ENCODE measurements at places on chromosomes 3 and 15. TPM values are rescaled to one million over a fixed set of nuclear protein-coding genes. Genes with fewer than 3 reads are reported as not detected.
A peak's percentile ranks its signal among the peaks of the same experiment; 100 is the strongest.

ATP6V1A gene
- 80.4 TPM for total RNA-seq

- H3K4me3 ChIP-seq, result no peak overlapping the region
- no peaks in the 10 kb centered on the region for H3K4me1 ChIP-seq
- DNase-seq, result no peak
- H3K27me3 ChIP-seq, result no peaks in the 10 kb centered on the region
- H3K27ac ChIP-seq, result no peak overlapping the region
- no peaks in the 10 kb centered on the region for H3K36me3 ChIP-seq
These were observed 126.7 kb upstream of the SAMMSON start for GRCh38 chr3:69872783-69873378.

DNA sequence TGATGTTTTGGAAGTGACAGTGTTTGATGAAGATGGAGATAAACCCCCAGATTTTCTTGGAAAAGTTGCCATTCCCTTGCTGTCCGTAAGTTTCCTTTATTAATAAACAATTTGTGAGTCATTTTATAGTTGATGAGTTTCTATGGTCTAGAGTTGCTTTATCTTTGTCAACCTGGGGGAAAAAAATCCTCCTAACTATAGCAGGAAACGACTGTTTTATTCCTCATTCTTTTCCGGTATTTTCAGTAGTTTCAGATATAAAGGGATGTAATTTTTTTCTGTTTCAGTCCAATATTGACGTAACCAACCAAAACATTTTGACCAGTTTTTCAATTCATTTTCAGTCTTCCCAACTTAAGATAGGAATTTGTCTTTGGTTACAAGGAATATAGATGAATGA, 154.1 kb downstream of the MCTP2 start:
- H3K36me3 ChIP-seq, result no peaks in the 10 kb centered on the region
- no peaks in the 10 kb centered on the region for H3K27me3 ChIP-seq
- no peak overlapping the region for H3K4me3 ChIP-seq
- no peak overlapping the region for H3K27ac ChIP-seq

- no peaks in the 10 kb centered on the region for H3K36me3 ChIP-seq
- no peak overlapping the region for H3K27ac ChIP-seq
- no peak overlapping the region for H3K4me3 ChIP-seq
These were observed 78.4 kb downstream of the PCSK6 start for GRCh38 chr15:101411085-101411484.

GRCh38 chr3:107589454-107589853, 66.7 kb downstream of the BBX start:
- no peak overlapping the region for H3K4me3 ChIP-seq
- no peaks in the 10 kb centered on the region for H3K27me3 ChIP-seq
- DNase-seq, result no peak
- H3K36me3 ChIP-seq, result no peaks in the 10 kb centered on the region
- H3K27ac ChIP-seq, result no peak overlapping the region

DNA sequence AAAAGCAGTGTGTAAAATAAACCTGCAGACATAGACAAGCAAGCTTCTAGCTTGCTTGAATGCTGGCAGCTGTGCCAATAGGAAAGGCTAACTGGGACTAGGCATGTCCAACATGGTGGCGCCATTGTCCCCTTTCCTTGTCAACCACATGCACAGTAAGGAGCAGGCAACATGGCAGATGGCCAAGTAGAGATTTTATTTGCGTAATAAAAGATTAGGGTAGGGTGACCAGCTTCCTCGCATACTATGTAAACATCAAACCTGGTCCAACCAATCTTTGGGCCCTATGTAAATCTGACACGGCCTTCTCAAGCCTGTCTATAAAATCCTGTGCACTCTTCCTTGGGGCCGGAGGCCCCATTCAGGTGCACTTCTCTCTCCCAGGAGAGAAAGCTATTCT, 575.4 kb upstream of the GOLIM4 start:
- no peak overlapping the region for H3K4me3 ChIP-seq
- no peaks in the 10 kb centered on the region for H3K36me3 ChIP-seq
- no peaks in the 10 kb centered on the region for H3K27me3 ChIP-seq
- DNase-seq, result no peak

- peak; percentile 15 for DNase-seq
- no peak overlapping the region for H3K27ac ChIP-seq
- no peaks in the 10 kb centered on the region for H3K36me3 ChIP-seq
- no peaks in the 10 kb centered on the region for H3K4me1 ChIP-seq
These were observed 61.0 kb downstream of the SCN5A start for GRCh38 chr3:38588371-38588971.

GRCh38 chr15:91561371-91562100, 292.0 kb upstream of the SLCO3A1 start:
- peaks cover 6% of the 10 kb centered on the region for H3K4me1 ChIP-seq
- DNase-seq, result no peak
- no peak overlapping the region for H3K4me3 ChIP-seq

Measured in H9 (cell line).